ENCODE measurements at places on chromosomes 6 and 20. TPM values are rescaled to one million over a fixed set of nuclear protein-coding genes. Genes with fewer than 3 reads are reported as not detected.

SMLR1 gene
- not detected for total RNA-seq

FAM83C gene
- total RNA-seq, result 2.6 TPM

CCHCR1 gene
- total RNA-seq, result 18.4 TPM

TRIM15 gene
- total RNA-seq, result not detected

SAPCD1 gene
- total RNA-seq, result 2.4 TPM
